ENCODE measurements at places on chromosomes 12 and 14.

- DNase-seq: no peak
Measured at GRCh38 chr14:61438860-61439765, 117.7 kb downstream of the PRKCH start.

GRCh38 chr12:15532364-15532977 lies 210.2 kb downstream of the PTPRO start:
- DNase-seq: peak; percentile 51

- DNase-seq: no peak
Measured at GRCh38 chr12:24088751-24089509, 139.5 kb upstream of the SOX5 start.

- no peak for DNase-seq
Measured at GRCh38 chr12:3158851-3159465, 81.8 kb downstream of the TSPAN9 start.

GRCh38 chr14:34619471-34619870 lies 10.5 kb downstream of the SNX6 start:
- no peak for DNase-seq

- no peak for DNase-seq
Measured at GRCh38 chr12:129870796-129871195, 33.0 kb downstream of the TMEM132D start.

DNA sequence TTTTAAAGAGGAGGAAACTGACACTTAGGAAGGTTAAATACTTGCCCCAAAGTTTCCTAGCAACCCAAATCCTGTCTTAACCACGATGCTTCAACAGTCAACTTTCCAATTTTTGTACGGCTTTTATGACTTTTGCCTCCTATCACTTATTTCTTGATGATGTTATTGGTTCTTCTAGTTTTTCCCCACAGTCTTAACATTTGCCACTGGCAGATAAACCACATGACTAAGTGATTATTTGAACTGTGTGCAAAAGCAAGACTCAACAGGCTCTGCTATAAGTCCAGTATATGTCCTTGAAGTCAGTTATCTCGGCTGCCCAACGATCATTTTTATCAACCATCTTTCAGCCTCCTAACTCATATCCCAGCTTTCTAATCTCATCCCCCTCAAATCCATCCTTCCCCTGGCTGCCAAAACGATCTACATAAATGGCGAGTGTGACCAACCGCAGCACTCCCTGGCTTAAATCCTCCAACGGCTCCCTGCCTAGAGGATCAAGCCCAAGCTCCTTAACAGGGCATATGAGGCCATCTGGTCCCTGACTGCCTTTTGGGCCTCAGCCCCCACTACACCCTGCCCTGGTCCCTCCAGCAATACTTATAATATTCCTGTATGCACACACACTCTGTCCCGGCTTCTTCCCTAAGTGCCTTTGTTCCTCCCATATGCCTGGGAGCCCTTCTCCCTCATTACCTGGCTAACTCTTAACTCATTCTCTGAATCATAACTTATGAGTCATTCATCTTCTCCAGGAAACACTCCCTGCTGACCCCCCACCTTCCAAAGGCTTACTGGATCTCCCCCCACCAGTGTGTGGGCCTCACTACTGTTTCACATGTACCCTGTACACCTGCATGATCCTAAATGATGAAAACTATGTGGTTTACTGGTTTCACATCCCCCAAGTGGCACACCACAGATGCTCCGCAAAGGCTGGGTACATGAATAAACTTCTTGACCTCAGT lies 8.8 kb downstream of the VPS37B start:
- peak; percentile 55 for DNase-seq

GRCh38 chr12:19138551-19138950 lies 9.0 kb downstream of the PLEKHA5 start:
- DNase-seq: no peak

- DNase-seq: no peak
Measured at GRCh38 chr12:64192644-64193444, 29.3 kb downstream of the KICS2 start.

GRCh38 chr12:95551913-95552516 lies 739 bp upstream of the USP44 start:
- DNase-seq: no peak

DNA sequence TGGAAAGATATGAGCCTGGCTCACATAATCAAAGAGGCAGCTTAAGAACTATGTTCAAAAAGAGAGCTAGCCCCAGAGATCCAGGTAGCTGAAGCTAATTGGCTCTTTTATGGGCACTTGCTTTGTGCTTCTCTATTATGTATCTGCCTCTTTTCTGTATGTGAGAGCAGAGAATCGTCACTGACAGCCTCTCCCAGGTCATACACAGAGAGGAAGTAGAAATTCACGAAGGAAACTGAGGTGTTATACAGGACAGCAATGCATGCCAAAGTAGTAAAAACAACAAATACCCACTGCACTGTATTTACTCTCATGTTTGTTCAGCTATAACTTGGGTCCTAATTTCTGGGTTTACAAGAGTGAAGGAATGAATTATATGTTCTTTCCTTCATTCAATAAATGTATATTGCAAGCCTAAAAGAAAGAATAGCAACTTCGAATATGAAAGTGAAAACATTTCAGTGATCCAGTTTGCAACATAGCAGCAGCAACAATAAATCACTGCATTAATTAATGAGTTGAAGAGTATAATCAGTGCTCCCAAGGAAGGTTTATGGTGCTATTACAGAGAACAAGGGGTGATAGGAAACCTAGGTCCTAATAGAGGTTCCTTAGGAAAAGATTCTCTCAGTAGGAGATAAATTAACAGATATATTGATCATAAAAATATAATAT lies 47.1 kb upstream of the ATXN7L3B start:
- no peak for DNase-seq

DNA sequence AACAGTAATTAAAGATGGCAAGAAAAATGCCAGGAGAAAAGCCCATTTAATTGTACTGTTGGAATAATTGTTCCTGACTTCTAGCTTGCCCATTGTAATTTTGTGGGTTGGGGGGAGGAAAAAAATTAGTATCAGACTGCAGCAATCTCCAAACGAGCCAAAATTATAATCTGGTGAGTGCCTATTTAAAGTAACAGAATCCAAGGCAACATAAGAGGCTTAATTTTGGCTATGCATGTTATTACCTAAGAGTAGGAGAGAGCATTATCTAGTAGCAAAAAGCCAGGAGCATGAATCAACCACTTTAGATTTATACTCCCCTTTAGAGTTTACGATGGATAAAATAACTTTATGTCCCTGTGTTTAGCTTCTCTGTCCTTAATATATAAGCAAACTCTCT lies 14.6 kb upstream of the DENND5B start:
- DNase-seq: no peak

GRCh38 chr14:41521891-41522290 lies 84.8 kb upstream of the LRFN5 start:
- DNase-seq: no peak

- DNase-seq: no peak
Measured at GRCh38 chr12:1576410-1577241, 17.8 kb downstream of the FBXL14 start.

- no peak for DNase-seq
Measured at GRCh38 chr12:108322998-108323397, 16.1 kb downstream of the CMKLR1 start.

GRCh38 chr14:53108292-53109104 lies 44.6 kb downstream of the DDHD1 start:
- no peak for DNase-seq

GRCh38 chr12:31317471-31318395 lies 8.2 kb downstream of the SINHCAF start:
- no peak for DNase-seq

DNA sequence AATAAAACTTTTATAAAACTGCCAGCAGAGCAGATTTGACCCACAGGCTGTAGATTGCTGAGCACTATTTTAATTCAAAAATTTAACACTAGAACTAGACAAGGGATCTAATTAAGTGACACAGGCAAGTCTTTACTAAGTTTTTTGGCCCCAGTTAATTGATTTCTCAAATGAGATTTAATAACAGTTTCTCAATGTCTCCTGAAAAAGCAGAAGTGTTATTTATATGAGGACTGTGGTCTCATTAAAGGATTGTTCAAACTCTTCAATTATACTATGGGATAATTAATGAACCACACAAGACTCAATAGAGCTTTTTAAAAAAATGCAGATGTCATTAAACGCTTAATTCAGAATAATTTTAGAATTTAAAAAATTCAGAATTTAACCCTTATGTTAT lies 1.9 kb downstream of the HEATR5A start:
- no peak for DNase-seq

DNA sequence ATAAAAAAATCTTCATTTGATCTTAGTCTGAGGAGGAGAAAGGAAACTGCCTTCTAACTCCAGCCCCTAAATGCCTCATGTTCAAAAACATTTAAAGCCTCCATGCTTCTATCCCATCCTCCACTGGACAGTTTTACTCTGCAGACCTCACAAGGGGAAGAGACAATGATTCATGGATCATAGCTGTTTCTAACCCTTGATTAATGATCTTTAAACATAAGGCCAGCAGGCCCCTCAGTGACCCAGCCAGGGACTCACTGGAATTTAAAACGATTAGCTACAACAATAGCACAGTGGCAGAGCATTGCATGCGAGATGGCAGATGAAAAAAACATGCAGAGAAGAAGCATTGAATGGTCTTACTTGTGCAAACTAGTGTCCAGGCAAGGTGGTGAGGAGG lies 6.0 kb downstream of the DCTN2 start:
- DNase-seq: no peak

GRCh38 chr12:94329366-94329765 lies 130.3 kb downstream of the CEP83 start:
- no peak for DNase-seq

GRCh38 chr14:54435500-54435981 lies 5.6 kb downstream of the CNIH1 start:
- DNase-seq: no peak

DNA sequence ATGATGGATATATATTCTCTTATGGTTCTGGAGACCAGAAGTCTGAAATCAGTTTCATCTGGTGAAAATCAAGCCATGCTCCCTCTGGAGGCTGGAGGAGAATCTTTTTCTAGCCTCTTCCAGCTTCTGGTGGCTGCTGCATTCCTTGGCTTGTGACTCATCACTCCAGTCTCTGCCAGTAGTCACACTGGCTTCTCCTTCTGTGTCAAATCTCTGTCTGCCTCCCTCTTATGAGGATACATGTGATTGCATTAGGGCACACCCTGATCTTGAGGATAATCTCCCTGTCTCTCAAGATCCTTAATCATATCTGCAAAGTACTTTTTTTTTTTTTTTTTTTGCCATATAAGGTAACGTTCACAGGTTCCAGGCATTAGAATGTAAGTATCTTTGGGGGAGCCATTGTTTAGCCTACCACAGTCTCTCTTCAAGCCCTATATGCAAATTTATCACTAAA lies 17.7 kb downstream of the DNAL1 start:
- DNase-seq: no peak

DNA sequence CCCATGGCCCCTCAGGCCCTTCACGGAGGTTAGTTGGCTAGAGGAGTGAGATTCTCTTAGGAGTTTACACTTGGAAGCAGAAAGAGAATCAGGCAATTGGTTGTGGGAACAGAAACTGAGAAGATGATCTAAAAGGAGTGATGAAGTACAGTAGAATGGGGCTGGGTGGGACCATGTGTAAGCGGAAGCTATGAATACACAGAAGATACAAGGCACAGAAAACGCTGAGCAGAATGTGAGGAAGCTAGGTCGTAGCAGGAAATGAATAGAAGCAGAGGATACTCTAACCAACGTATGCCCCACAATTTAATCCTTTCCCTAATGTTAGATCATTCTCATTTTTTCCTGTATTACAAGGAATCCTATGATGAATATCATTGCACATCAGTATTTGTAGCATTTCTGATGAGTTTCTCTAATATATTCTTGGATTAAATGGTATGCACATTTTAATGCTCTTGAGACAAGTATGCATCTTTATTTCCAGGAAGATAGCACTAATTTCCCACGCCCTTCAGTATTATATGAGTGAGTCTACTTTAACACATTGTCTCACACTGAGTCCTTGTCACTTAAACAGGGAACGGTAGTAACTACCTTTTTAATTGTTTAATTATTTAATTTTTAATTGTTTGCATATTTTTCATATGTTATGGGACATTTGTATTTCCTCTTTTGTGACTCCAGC lies 273.2 kb downstream of the APAF1 start:
- no peak for DNase-seq

DNA sequence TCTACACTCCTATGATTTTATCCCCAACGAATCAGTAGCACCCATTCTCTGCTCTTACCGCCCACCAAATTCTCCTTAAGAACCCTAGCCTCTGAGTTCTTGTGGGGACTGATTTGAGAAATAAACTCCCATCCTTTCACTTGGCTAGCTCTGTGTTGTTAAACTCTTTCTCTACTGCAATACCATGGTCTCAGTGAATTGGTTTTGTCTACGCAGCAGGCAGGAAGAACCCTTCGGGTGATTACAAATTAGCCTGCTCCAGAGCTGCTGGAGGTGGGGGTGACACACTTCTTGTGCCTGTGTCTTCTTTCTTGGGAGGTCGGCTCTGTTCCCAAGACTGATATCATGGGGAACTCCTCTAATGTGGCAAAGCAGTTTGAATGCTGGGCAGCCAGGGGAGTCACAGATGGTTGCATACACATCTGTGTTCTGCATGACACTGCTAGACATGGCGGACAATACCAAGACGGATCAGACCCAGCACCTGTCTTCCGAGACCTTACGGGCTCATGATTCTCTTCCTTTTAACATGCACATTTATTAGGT lies 1.6 kb upstream of the C1S start:
- DNase-seq: no peak

DNA sequence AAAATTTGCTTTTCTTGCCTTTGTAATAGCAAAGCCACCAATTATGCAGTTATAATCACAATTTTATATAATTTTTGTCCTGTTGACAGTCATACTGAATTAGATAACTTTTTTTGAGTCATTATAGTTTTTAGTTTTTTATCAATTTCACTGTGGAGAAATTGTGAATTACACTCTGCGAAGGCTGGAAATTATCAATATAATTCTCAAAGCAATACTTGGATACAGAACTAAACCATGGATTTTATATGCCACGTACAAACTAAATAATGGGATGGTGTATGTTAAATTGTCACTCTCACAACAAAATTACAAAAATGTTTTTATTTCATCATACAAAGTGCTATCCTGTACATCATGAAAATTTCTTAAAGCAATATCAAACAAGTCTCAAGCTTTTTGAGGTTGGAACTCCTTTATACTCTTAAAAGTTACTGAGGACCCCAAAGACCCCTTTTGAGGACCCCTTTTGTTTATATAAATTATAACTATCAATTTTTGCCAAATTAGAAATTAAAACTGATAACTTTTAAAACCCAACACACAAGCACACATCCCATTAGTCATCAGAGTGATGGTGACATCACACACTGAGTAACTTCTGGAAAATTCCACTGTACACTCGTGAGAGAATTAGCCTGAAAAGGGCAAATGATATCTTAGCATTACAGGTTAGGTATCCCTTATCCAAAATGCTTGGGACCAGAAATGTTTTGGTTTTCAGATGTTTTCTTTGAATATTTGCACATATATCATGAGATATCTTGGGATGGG lies 19.8 kb upstream of the AQP2 start:
- peak; percentile 14 for DNase-seq

GRCh38 chr12:30826276-30826675 lies 71.5 kb upstream of the CAPRIN2 start:
- DNase-seq: no peak

GRCh38 chr12:64681200-64682052 lies 71.1 kb downstream of the RASSF3 start:
- no peak for DNase-seq

- no peak for DNase-seq
Measured at GRCh38 chr12:18297902-18298301, 36.6 kb downstream of the PIK3C2G start.

- DNase-seq: no peak
Measured at GRCh38 chr12:62724947-62725451, 210.0 kb downstream of the PPM1H start.
